ENCODE measurements at places on chromosomes 1 and 21.
A peak's percentile ranks its signal among the peaks of the same experiment; 100 is the strongest.

GRCh38 chr1:184933944-184934343 lies 40.4 kb downstream of the NIBAN1 start:
- no peak for DNase-seq

GRCh38 chr21:15236111-15236510 lies 171.3 kb upstream of the NRIP1 start:
- DNase-seq: no peak

GRCh38 chr1:76871355-76871974 lies 4.2 kb downstream of the ST6GALNAC5 start:
- no peak for DNase-seq

DNA sequence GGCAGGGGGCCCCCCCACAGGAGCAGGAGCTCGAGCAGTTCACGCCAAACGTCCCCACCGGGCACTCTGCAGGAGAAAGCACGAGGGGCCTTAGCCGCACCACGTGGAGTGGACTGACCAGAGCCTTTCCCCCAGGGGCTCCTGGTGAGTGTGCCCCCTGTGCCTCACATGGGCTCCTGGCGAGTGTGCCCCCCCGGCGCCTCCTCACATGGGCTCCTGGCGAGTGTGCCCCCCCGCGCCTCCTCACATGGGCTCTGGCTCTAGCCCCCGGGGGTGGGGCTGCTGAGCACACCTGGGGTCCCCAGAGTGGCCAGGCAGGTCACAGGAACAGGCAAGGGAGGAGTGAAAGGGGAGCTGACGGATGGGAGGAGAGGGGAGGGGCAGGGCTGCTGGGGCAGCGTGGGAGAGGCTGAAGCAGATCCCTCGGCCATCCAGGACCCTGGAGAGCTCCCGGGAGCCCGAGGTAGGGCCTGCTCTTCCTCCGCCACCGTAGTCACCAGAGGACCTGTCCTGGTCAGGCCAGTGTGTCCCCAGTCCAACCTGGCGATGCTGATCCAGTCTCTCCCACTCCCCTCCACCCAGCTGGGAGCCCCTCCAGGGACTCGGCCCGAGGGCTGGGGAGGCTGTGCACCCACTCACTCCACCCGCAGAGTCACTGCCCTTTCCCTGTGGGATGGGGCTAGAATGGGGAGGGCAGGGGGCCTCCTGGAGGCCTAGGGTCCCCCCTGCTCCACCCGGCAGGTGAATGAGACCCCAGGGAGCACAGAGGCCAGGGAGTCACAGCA lies 47.6 kb downstream of the ARHGEF16 start:
- peak; percentile 24 for DNase-seq

DNA sequence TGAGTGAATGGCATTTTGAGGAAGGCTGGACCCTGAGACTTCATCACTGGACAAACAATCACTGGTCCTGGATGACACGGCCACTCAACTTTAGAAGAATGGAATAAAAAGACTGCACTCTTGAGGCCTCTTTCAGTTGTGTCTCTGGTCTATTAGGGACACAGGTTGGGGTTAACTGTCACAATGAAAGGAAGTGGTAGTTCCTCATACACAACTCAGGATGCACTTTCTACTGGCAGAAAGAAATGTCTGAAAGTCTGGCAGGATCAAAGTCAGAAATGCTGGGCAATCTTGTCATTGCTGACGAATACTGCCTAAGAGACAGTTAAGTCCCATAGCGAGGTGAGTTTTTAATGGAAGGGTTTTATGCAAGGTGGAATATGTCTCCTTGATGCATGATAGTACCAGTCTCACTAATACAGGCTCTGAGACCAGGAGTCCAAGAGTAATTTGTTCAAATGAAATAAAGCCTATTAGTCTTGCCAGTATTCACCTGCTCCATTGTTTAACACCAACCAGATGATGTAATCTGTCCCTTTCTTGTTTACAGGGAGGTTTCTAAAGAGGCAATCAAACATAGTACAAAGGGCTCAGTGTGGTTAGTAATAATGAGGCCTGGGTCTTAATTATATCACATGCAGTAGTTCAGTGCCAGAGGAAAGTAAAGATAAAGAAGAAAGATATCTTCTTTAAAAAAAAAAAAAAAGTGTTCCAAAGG lies 11.2 kb upstream of the RRP15 start:
- DNase-seq: no peak

DNA sequence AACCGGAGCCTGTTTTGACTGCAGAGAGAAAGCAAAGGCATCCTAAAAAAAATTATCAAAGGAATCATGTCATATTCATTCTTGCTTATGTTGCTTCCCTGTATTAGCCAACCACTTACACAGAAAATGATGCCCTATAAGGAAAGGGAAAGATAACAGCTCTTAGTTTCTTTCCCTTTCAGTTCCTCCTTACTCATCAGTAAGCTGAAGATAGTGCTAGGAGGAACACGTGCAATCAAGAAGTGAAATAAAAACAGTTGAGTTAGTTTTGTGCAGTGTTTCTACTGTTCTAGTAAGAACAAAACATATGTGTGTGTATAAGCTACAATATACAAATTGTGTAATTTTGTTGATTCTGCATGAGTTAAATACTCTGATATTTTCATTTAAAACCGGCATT lies 45.3 kb upstream of the MTF2 start:
- DNase-seq: no peak

DNA sequence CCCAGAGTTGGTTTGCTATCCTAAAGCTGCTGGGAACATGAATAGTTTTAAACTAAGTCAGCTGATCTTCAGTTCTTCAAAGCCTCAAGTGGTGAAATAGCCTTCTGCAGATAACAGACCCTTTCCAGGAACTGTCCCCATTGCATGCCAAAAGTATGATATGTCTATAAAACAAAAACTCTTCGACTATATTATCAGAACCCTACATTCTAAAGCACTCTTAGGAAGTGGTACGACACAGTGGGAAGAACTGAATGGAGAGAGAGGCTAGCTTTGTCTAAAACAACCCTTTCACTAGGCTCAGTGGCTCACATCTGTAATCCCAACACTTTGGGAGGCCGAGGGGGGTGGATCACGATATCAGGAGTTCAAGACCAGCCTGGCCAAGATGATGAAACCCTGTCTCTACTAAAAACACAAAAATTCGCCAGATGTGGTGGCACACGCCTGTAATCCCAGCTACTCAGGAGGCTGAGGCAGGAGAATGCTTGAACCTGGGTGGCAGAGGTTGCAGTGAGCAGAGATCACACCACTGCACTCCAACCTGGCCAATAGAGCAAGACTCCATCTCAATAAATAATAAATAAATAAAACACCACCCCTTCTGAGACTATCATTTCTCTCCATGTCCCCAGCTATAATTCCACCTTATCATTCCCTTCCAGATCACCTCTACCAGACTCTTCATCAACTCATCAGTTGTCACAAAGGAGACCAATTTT lies 2.2 kb upstream of the FRRS1 start:
- DNase-seq: no peak

DNA sequence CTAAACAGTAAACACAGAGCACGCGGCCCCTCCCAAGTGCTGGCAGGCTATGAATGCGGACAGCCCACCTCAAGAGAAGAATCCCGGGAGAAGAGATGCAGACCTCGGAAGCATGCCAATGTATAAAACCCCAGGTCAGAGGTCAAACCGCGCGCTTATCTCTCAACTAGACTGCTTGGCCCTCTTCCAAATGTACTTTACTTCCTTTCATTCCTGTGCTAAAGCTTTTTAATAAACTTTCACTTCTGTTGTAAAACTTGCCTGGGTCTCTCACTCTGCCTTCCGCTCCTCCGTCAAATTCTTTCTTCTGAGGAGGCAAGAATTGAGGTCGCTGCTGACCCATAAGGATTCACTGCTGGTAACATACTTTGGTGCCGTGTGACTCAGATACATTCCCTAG lies 216.0 kb downstream of the S1PR1 start:
- no peak for DNase-seq

- DNase-seq: no peak
Measured at GRCh38 chr1:236124965-236125364, 17.4 kb upstream of the GPR137B start.

DNA sequence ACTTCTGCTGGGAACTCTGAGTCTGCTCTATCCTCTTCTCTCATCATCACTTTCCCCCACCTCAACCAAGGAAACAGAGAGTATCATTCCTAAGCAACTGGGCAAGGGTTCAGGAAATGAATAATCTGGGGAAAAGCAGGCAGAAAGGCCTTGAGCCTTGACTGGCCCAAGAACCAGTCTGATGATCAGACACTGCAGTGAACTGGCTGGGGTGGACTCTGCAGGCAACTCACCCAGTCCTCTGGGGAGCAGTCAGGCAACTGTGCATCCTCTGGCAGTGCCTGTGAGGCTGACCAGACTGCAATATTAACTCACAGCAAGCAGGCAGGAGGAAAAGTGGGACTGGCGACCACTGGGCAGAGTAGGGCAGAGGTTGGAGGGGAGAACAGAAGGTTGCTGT lies 991 bp downstream of the ANKRD35 start:
- DNase-seq: no peak

DNA sequence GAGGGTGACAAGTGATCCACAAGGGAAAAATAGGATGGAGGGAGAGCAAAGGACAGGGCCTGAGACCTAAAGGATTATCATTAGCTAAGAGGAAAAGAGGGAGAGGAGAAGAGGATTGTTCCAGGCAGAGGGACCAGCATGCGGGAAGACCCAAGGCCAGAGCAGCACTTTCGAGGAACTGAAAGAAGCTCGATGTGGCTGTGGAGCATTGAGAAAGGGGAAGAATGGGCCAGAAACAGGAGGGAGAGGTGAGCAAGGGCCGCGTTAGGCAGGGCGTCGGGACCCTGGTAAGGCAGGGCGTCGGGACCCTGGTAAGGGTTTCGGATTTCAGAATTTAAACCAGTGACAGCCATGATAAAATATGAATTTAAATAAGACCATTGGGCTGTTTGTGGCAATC lies 22.8 kb upstream of the CSF1 start:
- no peak for DNase-seq

GRCh38 chr1:34398241-34398915 lies 221.7 kb downstream of the C1orf94 start:
- no peak for DNase-seq

DNA sequence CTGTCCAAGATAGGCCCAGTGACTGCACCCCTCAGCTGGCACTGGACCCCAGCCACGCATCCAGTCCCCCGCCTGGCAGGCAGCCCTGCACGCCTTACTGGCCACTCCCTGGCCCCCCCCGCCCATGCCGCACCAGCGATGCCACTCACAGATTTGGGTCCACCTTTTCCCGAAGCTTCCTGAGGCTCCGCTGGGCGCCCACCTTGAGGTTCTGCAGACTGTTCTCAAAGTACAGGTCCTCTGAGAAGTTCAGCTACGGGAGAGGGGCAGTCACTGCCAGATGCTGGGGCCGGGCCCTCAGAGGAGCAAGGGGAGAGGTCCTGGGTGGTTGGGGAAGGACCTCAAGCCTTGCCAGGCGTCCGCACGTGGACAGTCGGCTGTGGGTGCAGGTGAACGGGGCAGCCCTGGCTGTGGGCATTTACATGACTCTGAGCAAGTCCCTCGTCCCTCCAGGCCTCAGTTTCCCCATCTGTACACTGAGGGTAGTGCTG lies 8.1 kb downstream of the PRXL2B start:
- DNase-seq: no peak

DNA sequence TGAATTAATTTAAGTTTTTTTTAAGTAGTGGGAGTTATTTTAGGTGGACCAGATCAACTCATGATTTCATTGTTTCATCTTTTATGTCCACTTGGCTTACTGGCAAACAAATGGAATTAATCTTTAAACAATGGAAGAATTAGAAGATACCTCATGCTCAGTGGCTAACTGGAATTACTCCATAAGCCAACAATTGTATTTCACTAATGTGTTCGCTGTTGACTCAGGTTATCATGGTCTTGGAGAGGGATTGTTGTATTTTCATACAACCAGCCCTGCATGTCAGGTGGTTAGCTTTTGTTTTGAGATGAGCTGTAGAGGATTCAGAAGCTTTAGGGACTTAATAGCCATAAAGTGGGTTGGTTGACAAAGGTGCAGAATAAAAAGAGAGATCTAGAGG lies 57.2 kb upstream of the HMCN1 start:
- DNase-seq: no peak

DNA sequence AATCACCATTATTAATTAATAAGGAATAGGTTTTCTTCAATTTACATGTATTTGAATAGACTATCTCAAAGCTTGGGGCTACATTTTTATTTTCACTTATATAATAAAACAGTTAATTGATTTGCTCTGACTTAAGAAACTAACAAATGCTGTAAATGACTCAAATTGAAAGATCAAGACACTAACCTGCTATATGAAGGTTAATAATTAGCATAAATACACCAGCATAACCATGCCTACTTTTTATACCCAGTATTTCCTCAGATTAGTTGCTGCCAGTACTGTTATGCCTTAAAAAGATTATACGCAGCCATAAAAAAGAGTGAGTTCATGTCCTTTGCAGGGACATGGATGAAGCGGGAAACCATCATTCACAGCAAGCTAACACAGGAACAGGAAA lies 1545.1 kb downstream of the AMY1C start:
- no peak for DNase-seq

DNA sequence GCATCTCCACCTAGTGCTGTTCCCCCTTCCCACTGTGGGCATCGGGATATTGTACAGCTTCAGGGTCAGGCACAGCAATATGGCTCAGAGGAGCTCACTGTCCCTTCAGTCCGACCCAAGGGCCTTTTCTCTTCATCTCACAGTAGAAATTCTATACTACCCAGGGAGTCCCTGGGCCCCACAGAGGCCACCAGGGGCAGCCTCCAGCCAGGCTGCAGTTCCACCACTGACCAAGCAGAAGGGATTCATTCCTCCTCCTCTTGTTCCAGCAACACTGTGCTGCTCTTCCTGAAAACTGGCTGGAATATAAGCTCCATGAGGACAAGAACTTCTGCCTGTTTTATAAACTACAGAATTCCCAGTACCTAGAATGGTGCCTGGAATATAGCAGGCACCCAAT lies 70.5 kb downstream of the CD34 start:
- DNase-seq: no peak

DNA sequence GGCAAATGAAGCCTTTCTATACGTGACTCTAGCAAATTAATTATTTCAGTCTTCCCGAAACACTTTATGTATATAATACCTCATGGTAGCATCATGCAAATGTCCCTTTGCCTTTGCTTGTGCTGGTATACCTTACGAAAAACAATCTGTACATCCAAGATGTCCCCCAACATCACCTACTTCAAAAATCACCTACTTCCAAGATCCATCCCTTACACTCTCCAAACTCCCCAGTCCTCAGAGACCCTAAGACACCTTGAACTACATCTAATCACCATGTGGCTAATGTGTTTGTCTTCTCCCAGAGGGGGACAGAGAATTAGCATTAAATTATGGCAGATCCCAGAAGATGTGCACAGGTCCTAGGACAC lies 46.5 kb upstream of the CRNN start:
- DNase-seq: no peak

- no peak for DNase-seq
Measured at GRCh38 chr1:36532810-36533401, 50.2 kb upstream of the CSF3R start.

GRCh38 chr1:235854347-235854746 lies 12.4 kb downstream of the LYST start:
- no peak for DNase-seq

GRCh38 chr1:201480231-201481003 lies 11.4 kb upstream of the PHLDA3 start:
- DNase-seq: no peak

- DNase-seq: no peak
Measured at GRCh38 chr1:119636491-119637089, 11.5 kb downstream of the ZNF697 start.

Data from amygdala (tissue), 56 donors.